NCI-H1930 (cell line): ENCODE measurements at places on chromosomes 12 and 14.

DNA sequence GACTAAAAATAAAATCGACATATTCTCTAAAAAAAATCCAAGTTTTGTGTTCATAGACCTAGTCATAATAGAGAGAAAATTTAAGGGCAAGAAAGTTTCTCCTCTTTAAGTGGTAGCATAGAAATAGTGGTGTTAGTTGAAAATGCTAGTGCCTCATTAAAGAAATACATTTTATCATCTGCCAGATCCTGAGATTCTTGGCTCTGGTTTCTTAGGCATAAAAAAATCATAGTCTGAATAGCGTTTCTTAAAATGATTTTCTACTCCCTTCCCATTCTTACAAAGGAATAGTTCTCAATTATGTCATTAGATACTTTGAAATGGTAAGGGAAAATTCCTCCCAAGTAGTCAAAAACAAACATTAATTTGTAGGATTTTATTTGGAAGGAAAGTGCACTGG, 212.8 kb downstream of the NELL2 start:
- DNase-seq = no peak

DNA sequence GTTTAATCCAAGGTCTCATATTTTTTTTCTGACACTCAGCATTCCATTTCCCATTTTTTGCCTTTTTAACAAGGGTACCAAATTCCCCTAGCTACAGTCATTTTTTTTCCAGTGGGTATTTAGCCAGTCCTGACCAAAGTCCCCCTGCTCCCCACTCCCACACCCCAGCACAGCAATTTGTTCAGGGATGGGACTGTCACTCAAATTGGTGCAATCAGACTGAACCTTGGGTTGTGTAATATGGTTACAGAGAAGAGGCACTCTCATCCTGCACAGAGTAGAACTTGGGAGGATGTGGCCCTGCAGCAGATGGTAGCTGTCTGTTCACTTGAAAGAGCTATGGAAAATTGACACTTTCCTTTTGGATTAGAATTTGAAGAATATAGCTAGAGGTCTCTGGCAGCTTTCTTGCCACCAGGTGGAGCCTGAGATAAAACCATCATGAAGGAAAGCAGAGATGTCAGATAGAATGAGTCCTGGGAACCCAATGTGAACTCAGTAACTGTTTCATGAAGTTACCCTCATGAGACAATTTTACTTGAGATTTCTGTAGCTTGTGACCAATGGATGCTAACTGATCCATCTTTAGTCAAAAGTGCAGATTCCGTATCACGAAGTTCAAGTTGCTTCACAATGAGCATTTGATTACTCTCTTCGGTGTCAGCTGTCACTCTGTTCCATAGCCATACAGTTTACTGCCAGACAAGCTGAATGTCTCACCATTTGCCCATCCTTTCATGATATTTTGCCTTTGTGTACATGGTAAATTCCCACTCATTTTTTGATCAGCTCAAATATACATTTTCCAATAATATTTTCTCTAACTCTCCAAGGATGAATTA, 394.0 kb upstream of the SYT1 start:
- no peak for DNase-seq

DNA sequence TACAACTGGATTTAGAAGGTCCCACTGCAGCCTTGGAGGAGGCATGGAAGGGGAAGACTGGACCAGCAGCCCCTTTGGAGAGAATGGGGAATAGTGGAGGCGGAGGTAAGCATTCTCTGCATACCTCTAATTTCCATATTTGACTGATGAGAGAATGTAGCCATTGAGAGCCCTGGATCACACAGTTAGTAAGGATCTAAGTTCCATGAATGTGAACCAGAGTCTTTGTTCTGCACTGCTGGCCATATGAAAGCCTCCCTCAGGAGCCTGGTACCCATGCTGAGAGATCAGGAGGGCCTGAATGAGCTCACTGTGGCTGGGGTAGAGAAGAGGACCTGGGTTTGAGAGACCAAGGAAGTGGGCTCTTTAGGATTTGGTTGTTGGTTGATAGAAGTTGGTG, 192.1 kb downstream of the TMEM132C start:
- DNase-seq = no peak

- DNase-seq = no peak
Observed at GRCh38 chr14:74641601-74642391, 29.8 kb upstream of the LTBP2 start.

GRCh38 chr12:130566446-130567155, 149.5 kb downstream of the RIMBP2 start:
- DNase-seq = no peak

GRCh38 chr12:108482717-108483212, 32.3 kb upstream of the FICD start:
- DNase-seq = no peak

DNA sequence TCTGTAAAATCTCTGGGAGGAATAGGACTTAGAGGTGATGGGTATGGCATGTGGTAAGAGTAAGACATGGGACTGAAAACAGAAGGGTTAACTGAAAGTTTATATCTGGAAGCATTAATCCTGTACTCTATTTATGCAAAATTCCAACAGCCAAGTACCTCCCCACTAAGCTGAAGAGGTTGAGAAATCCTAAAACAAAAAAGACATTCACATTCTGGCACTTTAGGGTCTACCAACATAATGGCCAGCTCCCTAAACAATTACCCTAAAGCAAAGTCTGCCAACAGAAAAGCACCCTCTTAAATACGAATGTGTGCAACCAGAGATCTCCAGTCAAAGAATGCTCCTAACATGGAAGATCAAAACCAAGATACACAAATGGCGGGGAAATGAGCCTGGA, 87.4 kb downstream of the GTF2A1 start:
- no peak for DNase-seq

DNA sequence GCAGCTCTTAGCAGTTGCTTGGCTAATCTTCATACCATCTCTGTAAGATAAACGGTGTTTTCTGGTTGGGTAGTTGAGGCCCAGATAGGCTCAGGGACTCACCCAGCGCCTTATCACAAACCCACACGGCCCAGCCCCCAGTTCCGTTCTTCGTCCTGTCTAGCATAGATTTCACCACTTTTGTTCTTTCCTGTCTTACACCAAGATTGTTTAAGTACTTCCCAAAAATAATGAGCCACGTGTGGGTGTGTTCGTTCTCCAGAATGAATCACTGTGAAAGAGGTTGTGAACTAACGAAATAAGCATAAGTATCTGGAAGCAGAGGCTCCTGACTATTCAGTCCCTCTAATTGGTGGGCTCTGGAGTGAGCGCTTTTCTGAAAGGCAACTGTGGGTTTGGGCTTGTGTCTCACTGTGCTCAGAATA, 21.4 kb downstream of the ACVR1B start:
- DNase-seq = no peak

- DNase-seq = no peak
Observed at GRCh38 chr12:109847142-109847735, 14.0 kb upstream of the TRPV4 start.

DNA sequence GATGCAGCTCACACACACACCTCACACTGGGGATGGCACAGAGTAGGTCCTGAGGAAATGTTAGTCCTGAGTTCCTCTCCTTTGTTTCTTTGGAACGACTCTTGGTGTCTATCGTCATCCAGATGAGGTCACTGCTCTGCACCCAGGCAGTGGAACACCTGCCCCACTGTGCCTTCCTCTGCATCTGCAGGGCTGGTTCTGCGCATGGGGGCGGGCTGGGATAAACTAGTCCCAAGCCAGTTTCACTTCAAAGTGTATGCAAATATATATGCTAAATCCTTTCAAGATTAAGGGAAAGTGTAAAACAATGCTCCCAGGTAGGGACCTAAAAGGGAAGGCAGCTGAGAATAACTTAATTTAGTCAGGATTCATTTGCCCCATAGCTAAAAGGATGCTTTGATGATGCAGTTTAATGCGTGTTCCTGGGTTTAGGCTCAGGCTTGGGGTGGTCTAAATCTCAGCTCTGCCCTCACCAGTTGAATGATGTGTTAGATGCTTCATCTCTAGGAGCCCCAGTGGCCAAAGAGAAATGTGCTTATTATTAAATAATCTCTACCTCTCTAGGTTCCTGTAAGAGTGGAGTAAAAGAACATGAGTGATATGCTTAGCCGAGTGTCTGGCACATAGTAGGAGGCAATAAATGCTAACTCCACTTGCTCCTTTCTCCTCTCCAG, 47.1 kb upstream of the OVCH1 start:
- DNase-seq = no peak

DNA sequence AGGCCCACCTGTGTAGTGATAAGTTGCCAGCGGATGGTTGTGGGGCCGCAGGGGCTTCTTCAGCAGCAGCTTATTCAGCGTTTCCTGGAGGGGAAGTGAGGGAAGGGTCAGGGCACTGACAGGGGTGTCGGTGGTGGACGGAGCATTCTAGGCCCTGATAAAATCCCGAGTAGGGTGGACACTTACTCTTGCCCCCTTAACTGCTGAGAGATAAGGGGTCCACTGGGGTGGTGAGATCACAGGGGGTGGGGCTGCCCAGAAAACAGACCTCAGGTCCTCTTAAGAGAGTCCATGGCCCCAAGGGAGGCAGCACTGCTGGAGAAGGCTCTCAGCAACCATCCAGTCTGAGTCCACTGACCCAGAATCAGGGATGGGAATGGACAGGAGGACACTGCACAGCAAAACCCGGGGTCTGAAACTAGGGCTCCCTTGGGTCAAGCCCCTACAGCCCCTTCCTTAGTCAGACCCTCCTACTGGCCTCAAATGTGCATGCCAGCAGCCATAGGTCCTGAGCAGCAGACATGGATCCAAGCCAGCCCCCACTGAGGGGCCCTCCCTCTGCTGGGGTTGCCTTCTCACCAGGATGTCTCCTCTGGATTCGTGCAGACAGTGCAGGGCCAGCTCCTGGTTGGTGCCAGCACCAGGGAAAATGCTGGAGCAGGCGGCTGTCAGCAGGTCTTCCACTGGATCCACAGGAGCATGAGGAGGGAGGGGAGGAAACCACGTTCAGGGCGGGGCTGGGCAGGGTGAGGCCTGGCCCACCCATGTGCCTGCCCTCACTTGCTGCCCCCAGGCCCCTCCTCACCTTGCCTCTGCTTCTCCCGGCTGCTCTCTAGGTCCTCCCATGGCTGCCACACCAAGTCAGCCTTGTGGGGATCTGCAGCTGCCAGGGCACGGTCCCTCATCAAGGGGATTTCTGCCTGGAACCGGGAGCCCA, 12.1 kb upstream of the PNMA1 start:
- DNase-seq = no peak
